ENCODE measurements at places on chromosomes 12 and 14.
A peak's percentile ranks its signal among the peaks of the same experiment; 100 is the strongest.

- DNase-seq, result no peak
Observed at GRCh38 chr14:72333357-72333756, 401.1 kb downstream of the RGS6 start.

GRCh38 chr12:82596483-82596882 is 90.2 kb upstream of the TMTC2 start:
- no peak for DNase-seq

DNA sequence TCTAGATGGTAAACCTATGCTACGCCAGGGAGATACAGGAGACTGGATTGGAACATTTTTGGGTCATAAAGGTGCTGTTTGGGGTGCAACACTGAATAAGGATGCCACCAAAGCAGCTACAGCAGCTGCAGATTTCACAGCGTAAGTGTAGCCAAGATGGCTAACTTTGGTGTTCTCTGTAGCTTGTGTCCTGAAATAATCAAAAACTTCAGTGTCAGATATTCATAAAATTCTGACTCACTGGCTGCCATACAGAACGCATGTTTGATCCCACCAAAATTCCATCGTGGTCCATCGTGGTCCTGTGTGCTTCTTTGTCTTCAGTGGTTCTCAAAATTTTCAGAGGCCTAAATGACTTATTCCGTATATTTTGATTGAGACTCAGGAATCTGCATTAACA is 1.3 kb downstream of the STRAP start:
- no peak for DNase-seq

DNA sequence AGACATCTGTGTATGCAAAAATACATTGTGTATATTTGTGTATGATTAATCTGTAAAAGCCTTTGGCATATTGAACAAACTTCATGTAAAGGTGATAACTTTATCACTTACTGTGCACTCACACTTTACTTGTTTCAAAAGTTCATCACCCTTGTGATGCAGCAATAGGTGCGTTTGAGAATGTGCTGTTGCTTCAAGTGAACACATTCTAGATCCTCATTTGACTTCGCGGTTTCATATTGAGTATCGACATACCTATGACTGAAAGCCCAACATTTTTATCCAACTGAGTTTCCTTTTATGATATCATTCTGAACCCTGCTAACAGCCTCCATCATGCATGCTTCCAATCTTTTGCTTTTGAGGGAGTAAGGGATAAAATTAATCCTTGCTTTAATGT is 1086.9 kb downstream of the TMEM121 start:
- no peak for DNase-seq

DNA sequence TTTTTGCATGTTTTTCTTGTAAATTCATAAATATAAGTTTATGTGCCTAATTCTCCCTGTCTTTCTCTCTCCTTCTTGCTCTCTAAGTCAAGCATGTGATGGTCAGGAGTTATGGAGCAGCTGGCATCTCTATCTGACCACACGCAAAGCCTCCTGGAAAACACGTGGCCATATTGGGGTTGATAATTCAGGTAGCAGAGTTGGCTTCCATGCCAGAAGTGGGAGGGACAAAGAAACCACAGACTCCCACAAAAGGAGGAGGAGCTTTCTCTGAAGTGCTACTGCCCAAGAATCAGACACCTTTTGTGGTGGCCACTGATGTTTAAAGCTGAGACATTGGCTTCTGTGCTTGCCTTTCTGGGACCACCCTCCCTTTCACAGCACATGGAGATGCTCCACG is 517.6 kb upstream of the TMEM132C start:
- DNase-seq, result no peak

- no peak for DNase-seq
Observed at GRCh38 chr12:94618995-94619695, 31.2 kb downstream of the TMCC3 start.

DNA sequence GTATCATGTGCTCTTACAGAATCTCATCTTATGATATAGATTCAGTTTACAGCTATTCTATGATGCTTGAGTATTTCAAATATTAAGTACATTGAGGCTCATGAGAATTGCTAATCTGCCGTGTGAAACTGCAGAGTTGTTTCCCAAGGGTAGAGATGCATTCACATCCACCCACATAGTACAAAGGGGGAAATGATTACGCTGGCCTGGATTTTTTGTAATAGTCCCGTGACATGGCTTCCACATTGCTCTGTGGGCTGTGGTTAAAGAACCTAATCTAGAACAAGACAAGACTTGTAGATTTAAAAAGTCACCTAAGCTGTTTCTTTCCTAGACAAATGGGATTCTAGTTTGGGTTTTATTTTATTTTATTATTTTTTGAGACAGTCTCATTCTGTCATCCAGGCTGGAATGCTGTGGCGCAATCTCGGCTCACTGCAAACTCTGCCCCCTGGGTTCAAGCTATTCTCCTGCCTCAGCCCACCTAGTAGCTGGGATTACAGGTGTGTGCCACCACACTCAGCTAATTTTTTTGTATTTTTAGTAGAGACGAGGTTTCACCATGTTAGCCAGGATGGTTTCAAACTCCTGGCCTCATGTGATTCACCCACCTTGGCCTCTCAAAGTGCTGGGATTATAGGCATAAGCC is 13.0 kb upstream of the RIOX1 start:
- DNase-seq, result no peak

GRCh38 chr12:112309797-112310196 is 72.4 kb downstream of the HECTD4 start:
- DNase-seq, result no peak

GRCh38 chr12:24718617-24719016 is 230.3 kb downstream of the BCAT1 start:
- DNase-seq, result no peak

GRCh38 chr14:24908592-24909236 is 141.2 kb downstream of the STXBP6 start:
- no peak for DNase-seq

DNA sequence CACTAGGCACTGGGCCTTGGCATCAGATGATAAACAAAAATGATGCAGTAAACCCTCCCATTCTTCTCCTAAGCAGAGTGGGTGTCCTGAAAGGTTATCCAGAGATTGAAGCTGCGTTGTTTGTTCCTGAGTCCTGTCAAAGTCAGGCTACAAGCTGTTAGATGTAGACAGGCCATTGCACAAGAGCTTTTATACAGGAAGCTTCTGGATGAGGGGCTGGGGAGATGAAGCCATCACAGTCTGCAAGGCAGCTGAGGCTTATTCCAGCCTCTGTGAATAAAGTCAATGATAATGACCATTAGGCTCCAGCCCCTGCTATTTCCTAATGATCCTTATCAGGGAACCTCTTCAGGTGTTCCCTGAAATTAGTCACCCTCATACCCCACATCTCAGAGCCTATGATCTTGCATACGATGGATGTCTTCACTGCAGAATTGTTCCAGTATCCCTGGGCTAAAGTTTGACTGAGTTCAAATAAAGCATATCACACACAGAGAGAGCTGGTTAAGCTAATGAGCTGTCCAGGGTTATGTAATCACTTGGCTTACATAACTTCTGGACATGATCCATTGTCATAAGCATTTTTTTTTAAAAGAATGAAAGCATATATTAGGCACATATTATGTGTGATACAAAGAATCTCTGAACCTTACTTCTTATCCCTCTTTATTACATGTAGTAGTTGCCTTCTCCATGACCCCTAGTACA is 337.1 kb upstream of the OR4E1 start:
- DNase-seq, result no peak

- no peak for DNase-seq
Observed at GRCh38 chr12:92634730-92635129, 68.1 kb upstream of the PLEKHG7 start.

DNA sequence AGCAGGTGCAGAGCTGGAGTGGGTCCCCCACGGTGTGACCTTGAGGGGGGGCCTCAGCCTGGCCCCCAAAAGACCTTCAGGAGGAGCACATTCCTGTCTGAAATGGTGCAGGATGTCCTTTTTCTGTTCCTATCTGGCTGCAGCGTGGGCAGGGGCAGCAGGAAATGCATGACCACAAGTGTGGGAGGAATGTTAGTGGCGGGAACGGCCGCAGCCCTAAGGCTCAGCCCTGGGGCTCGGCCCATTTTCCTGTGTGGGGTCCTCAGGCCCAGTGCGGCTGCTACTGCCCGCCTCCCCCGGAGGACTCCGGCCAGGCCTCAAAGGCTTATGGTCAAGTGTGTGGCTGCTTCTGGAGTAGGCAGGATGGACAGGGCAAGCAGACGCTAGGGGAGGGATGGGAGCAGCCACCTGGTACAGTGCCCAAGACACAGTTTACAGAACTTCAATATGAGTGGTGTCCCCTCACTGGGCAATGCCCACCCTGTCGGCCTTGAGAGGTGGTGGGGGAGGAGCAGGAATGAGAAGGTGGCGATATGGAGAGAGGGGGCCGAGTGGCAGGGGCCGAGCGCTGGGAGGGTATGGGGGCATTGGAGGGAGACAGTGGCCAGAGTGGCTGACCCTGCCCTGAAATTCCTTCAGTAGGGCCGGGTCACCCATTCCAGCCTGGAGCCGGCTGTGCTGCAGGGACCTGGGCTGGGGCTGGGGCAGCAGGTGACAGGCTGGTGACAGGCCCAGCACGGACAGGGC is 137.4 kb downstream of the CALM1 start:
- DNase-seq, result no peak

DNA sequence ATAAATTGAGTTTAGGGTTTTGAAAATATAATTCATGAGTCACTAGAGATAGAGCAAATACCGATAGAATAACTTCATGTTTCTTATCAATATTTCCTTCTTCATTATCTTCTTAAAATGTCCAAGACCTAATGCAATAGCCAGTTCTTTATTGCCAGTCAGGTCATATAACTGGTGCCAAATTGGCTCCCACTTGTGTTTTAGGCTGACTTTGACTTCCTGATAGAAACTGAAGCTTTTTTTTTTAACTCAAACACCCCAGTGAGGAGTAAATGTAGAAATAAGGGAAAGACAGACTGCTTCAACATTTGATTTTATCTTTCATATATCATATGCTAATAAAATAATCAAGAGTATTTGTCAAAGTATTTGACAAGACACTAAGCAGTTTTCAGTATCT is 80.7 kb downstream of the ARMH4 start:
- DNase-seq, result no peak

DNA sequence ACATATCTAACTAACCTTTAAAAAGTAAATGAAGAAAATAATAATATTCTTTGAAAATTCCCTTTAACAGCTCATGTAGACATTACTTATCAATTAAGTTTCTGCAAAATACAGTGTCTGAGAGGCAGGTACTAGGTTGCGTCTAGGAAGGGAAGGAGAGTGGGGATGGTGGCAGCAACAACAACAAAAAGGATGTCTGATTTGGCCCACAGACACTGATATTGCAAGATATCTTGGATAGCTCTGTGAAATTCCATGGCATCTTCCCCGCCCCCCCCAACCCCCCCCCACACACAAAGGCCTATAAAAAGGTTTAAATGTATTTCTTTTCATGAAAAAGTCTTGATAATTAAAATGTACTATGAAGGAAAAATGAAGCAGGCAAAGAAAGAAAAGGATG is 41.6 kb upstream of the AP4S1 start:
- no peak for DNase-seq

DNA sequence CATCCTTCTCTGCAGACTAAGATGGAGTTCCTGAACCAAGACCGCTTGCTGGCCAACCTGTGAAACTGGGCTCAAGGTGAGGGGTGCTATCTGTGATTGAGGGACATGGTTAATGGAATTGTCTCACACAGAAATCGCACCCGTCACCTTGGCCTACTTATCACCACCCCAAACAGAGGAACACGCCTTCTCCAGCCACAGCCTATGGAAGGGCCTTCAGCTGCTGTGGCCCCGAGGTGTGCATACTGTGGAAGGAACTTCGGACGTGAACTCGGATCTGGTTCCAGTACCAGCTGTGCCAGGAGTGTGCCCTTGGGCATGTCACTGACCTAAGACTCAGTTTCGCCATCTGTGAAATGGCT is 44.4 kb downstream of the EVL start:
- no peak for DNase-seq

DNA sequence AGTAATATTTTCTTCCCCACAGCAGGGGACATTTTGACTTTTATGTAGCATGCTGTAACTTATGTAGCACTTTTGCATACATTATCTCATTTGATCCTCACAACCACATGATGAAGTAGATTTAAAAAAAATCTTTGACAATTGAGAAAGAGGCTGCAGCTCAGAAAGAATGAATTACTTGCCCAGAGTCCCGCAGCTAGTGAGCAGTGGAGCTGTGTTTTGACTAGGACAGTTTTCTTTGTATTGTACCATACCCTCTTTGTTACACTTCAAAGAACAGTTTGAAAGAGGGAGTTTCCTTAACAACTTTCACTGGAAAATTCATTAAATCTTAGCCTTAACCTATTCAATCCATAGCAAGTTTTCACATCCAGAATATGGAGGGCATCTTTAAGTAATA is 58.6 kb downstream of the SYNE2 start:
- DNase-seq, result no peak

- no peak for DNase-seq
Observed at GRCh38 chr12:105729926-105730325, 399.4 kb downstream of the C12orf75 start.

DNA sequence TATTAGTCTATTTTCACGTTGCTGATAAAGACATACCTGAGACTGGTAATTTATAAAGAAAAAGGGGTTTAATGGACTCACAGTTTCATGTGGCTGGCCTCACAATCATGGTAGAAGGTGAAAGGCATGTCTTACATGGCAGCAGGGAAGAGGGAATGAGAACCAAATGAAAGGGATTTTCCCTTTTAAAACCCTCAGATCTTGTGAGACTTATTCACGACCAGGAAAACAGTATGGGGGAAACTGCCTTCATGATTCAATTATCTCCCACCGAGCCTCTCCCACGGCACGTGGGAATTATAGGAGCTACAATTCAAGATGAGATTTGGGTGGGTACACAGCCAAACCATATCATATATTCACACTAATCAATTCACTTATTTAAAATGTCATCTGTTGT is 41.4 kb downstream of the KTN1 start:
- DNase-seq, result no peak

- DNase-seq, result no peak
Observed at GRCh38 chr14:104081261-104081835, 4.2 kb upstream of the ASPG start.

- DNase-seq, result no peak
Observed at GRCh38 chr14:47660158-47660557, 15.2 kb downstream of the MDGA2 start.

DNA sequence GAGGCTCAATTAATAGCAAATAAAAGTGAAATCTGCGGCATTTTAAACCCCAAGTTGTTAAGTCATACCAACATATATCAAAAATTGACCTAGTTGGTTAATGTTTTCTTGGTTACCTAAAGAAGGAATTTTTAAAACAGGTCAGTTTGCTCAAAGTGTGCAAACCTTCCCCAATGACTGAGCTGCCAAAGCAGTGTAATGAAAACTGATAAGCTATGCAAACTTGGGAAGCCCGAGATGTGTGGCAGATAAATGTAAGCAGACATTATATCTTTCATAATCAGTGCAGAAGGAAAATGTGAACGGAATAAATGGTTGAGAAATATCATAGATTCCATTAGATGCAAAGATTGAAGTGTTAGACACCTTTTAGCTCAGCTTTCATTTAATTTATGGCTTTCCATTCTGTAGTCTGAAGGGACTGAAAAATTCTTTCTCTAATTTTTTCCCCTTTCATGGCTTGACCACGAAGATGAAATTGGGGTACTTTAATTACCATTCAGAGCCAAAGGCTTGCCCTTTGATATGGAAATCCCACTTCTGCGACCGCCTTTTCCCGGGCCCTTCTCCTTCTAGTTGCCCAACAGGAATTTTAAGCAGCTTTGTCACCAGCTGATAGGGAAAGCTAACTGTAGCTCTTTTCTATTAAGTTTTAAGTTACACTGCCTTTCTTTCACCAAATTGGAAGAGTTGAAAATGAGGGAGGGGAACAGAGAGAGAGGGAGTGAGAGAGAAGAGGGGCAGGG is 306.6 kb upstream of the SOX5 start:
- no peak for DNase-seq

GRCh38 chr14:75295061-75295461 is 16.4 kb downstream of the FOS start:
- DNase-seq, result peak; percentile 39

GRCh38 chr12:109575683-109576082 is 2.1 kb downstream of the MVK start:
- no peak for DNase-seq
